GM19239 (cell line): ENCODE measurements at places on chromosomes 12 and 14.

- DNase-seq: no peak
Observed at GRCh38 chr12:94286583-94287244, 138.3 kb downstream of the PLXNC1 start.

GRCh38 chr12:51836041-51836826 is 12.3 kb downstream of the FIGNL2 start:
- no peak for DNase-seq

DNA sequence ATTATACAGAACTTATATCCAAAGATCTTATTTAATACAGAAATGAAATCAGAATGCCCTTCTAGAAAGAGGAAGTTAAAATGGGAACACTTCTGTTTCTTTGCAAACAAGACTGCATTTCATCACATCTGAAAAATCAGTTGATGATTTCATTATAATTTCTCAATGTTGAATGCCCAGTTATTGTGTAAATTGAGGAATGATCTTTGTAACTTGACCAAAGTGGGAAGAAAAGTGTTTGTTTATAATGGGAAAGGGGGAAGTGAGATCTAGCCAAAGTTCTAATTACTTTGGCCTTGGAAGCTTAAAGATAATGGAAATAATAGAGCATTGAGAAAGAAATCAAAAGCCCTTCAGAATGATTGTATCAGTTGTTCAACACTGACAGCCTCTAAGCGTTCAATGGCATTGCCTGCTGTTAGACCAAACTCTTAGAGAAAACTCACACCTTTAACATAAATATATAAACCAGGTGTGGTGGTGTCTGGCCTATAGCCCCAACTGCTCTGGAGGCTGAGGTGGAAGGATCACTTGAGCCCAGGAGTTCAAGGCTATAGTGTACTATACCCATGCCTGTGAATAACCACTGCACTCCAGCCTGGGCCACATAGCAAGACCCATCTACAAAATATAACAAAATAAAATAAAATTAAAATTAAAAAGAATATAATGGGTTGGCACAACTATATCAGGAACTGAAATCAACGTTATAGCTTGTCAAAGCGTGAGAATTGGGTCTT is 9.9 kb upstream of the LYZ start:
- no peak for DNase-seq

DNA sequence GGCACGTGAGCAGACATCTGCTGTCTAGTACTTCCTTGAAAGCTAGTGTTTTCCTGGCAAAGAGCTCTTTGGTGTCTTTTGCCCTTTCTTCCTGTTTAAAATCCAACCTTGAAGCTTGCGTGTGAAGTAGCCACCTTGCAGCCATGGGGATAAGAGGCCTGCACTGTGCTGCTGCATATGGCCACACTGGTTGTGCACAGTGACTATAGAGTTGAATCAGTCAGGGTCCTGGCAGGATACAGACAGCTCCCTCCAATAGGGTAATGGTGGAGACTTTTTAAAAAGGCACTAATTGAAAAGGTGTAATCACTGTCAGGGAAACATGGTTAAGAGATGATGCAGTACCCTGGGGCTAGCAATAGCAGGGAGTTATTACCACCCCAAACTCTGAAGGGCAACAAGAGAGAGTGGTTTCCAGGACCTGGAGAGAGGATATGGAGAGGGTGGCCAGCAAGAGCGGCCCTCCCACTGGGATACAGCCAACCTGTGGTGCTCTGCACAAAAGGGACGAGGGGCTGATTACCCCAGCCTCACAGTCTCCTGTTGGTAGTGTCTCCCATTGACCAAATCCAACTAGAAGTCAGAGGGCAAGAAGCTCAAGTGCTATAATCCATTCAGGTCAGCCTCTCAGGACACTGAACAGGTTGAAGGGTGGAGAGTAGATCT is 4.8 kb upstream of the GLT8D2 start:
- no peak for DNase-seq

GRCh38 chr12:69464428-69464827 is 5.8 kb upstream of the FRS2 start:
- no peak for DNase-seq

DNA sequence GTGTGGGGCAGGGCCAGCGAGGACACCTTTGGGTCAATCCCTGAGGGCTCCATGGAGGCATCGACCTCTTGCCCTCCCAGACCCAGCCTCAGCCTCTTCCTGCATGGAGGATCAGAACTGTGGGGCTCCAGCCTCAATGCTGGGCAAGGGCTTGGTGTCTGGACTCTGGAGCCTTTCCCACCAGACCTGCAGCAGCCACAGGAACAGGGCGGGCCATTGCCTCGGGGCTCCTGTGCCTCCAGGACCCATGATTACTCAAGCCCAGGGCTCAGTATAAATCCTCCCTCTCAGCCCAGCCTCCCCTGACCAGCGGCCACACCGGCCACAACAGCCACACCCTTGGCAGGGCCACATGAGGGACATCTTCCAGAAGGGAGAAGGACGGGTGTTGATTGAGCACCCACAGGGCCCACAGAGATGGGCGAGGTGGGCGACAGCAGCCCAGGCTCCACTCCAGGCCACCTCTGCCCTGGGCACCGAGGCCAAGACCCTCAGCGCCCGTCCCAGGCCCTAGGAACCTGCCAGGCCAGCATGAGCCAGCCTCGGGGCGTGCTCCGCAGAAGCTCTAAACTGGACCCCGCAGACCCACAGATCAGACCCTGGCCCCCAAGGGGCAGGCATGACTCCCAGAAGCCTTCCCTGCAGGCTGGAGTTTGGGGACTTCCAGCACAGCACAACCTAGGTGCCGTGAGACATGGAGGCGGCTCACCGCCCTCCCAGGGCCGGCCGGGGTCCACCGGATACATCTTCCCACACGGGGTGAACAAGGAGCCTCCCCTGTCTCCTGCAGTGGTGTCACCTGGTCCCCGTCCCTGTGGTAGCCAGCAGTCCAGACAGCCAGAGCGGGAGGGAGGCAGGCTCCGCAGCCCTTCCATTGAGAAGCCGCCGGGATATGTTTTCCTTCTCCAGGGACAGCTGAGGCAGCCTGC is 25.1 kb downstream of the NCOR2 start:
- no peak for DNase-seq

DNA sequence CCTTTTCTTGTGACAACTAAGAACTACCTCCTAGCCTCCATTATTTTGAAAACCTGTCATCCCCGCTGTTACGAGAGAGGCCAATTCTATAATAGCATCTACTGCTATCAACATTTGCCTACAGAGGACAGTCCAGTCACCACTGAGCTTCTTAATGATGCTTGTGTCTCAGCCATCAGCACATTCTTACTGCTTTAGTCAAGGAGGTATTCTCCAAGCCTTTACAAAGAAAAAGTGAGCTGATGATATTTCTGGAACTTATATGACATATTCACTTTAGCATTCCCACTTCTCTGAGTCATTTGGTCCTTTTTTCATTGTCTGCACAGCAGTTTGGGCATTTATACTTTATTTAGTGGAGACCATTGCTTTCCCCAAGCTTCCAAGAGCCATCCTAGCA is 497.7 kb upstream of the RPL10L start:
- DNase-seq: no peak

GRCh38 chr14:94278731-94279130 is 14.3 kb downstream of the SERPINA10 start:
- DNase-seq: no peak

DNA sequence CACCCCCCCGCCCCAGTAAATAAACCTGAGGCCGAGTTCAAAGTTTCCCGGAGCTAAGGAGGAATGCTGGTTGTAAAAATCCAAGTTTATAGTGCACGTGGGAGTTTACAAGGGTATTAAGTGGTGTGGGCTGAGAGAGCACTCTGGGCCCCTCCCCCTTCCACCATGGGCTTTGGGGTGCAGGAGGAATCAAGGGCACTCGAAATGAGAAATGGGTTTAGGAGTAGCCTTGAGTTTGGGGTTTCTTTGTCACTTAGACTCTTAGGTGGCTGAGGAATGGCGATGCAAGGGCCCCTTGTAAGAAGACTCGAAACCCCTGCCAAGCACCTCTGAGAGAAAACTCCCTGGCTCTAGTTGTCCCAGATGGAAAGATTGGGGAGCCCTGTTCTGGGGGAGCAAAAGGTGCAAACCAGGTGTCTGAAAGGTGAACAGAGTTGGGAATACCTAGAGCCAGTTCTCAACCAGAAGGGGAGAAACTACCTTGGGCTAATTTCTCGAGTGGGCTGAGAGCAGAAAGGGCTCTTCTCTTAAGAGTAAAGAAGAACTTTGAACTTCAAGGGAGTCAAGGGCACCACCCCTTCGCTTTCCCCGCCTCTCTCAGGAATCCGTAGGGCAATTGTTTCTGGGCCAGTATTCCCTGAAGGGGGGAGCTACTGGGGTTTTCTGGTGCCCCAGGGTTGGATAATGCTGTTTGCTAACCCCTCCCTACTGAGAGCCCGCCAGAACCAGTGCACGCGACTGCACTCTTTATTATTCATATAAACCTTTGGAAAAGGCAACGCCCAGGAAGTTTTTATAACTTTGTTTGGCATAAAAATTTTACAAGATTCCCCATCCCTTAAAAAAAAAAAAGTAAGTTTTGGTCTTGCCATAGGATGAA is 4.0 kb upstream of the HOTAIR start:
- no peak for DNase-seq

DNA sequence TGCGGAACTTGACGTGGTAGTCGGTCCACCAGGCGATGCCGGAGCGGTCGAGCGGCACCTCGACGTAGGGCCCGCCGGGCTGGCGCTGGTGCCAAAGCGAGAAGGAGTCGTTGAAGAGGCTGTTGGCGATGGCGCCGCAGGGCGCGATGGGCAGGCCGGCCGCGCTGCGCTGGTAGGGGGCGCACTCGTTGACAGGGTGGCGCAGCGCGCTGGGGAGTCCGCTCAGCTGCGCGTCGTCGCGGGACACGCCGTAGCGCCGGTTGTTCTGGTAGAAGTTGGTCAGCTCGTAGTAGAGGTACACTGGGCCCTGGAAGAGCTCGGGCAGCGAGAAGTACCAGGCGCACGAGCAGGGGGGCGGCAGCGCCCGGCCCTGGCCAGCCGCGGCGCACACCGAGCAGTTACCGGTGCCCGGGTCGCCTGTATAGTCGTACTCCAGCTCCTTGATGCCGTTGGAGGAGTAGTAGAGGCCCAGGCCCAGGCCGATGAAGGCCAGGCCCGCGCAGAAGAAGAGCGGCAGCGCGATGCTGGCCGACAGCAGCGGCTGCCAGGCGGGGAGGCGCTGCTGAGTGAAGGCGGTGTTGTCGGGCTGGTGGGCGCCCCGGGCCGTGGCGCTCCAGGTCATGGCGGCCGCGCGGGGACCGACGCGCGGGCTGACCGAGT is 482 bp downstream of the TMEM30B start:
- no peak for DNase-seq

- DNase-seq: no peak
Observed at GRCh38 chr12:3641428-3642018, 111.4 kb downstream of the CRACR2A start.

DNA sequence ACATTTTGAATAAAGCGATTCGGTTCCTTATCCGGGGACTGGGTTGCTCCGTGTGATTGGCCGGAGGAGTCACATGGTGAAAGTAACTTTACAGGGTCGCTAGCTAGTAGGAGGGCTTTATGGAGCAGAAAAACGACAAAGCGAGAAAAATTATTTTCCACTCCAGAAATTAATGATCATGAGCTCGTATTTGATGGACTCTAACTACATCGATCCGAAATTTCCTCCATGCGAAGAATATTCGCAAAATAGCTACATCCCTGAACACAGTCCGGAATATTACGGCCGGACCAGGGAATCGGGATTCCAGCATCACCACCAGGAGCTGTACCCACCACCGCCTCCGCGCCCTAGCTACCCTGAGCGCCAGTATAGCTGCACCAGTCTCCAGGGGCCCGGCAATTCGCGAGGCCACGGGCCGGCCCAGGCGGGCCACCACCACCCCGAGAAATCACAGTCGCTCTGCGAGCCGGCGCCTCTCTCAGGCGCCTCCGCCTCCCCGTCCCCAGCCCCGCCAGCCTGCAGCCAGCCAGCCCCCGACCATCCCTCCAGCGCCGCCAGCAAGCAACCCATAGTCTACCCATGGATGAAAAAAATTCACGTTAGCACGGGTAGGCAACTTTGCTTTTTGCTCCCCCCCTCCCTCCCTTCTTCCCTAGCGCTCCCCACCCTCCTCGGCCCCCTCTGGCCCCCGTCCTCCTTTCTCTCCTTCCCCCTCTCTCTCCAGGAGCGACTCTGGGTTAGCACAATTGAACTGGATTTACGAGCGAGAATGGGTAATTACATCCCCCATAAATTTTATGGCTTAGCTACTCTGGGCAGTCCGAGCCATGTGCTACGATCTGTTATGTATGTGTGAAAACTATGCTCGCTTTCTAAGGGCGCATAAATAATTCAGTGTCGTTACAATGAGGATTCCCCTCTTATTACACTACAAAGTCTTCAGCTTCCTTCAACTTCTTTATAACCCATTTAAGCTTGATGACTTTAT is at the start of gene HOXC4:
Gene HOXC4 (plus strand): TSS at position 85 of the 991 bp plus-strand sequence. CDS start 88 bp downstream, at position 173.
- no peak for DNase-seq
